ENCODE measurements at places on chromosomes 12 and 14.

GRCh38 chr14:34502001-34502400 is 37.5 kb downstream of the EAPP start:
- no peak for DNase-seq

- DNase-seq, result no peak
Measured at GRCh38 chr14:23513818-23514643, 37.5 kb downstream of the ZFHX2 start.

DNA sequence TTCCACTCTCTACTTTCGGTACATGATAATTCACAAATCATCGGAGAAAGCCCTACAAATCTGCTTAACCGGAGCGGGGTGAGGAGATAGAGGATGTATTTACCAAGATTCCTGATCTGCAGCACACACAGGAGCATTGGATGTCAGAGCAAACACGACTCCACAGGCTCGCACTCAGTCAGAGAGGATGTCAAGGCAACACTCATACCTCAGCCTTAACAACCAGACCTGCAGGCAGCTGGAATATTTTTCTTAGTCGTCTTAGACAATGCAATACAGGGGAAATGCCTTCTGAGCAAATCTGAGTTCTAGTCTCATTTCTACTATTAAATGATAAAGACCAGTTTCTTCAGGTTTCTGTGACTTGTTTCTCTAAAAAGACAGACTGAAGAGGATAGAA is 159.3 kb upstream of the CPNE8 start:
- no peak for DNase-seq

DNA sequence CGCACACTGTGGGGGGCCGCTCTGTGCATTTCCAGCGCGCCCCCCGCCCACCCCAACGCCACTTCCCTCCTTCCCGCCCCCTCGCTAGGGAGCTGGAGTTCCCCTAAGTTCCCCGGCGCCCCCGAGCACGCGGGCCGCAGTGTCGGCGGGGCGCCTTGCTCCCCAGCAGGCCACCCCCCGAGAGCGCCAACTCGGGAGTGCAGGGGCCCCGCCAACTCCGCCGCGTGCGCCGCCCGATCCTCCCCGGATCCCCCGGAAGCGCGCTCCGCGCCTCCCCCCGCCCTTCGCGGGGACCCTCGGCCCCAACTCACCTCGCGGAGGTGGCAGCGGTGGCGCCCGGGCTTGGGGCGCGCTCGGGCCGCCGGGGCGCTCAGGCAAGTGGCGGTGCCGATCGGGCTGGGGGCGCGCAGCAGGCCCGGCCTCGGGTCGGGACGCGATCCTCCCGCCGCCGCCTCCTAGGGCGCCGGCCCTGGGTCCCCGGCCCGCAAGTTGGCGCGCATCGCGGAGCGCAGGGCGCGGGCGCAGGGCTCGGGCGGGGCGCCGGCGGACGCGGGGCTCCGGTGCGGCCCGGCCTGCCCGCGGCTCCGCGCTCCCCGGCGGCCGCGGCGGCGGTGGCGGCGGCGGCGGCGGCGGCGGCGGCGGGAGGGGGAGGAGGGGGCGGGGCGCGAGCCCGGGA is at the start of gene NCOR2:
Gene NCOR2, minus strand, starts transcription at position 616 of the 676 bp plus-strand sequence. CDS start 72,361 bp downstream, outside the sequence.
- DNase-seq, result no peak

- no peak for DNase-seq
Measured at GRCh38 chr12:96397756-96398423, 2.3 kb downstream of the CDK17 start.

DNA sequence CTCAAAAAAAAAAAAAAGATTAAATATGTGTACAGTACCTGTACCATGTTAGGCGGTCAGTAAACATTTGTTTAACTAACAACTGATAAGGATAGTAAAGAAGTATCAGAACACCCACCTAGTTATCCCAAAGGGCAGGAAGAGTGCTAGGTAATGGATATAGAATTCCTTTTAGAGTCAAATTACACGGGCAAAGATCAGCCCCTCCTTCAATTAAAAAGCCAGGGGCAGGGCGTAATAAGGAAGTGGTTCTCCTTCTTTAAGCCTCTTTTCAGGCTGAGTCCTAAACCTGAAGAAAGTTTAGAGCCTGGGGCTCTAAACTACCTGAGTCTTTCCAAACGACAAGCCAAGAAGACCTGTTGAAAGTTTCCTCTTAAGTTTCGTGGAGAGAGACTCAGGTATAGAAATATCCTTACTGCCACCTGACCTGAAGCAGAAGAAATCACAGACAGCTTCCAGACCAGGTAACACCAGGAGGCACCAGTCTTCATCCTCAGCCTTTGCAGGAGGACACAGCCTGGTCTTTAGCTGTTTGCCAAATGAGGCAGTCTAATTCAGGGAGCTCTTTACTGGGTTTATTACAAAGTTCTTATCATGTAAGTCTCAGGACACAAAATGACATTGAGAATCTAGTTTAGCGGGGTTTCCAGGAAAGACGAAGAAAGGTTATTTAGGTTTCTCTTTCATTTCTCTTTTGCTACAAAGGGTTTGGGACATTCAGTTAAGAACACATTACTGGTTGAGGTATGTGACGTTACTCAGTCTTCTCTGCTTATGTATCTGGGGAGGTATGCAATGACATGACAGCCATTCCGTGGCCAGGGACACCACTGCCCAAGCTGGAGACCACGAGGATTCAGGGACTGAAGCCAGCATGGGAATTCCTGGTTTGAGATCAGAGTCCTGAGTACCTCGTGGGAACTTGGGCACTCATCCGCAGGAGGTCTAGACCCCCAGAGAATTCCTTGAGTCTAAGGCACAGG is at the start of gene BCL2L14:
Gene BCL2L14, plus strand, starts transcription at position 266 of the 983 bp plus-strand sequence. CDS start 8,367 bp downstream, outside the sequence.
- DNase-seq, result no peak

DNA sequence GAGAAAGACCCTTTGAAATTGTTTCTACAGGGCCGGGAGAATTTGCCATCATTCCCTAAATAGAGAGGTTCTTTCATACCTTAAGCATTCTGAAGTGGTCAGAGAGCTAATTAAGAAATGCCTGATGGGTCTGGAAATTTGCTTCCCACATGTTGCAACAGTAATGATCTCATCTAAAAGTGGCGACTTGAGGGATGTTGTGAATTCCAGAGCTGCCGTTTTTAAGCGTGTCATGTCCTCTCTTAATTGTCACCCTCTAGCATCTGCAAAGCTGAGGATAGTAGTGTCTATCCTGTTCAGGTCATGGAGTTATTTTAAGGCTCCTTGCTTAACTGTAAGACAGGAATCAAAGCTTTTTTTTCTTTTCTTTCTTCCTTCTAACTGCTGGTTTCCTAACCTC is 60.4 kb downstream of the FOS start:
- DNase-seq, result no peak

- DNase-seq, result no peak
Measured at GRCh38 chr14:67577909-67578749, 21.9 kb downstream of the PIGH start.

GRCh38 chr14:55241673-55242072 is 29.5 kb upstream of the FBXO34 start:
- no peak for DNase-seq

DNA sequence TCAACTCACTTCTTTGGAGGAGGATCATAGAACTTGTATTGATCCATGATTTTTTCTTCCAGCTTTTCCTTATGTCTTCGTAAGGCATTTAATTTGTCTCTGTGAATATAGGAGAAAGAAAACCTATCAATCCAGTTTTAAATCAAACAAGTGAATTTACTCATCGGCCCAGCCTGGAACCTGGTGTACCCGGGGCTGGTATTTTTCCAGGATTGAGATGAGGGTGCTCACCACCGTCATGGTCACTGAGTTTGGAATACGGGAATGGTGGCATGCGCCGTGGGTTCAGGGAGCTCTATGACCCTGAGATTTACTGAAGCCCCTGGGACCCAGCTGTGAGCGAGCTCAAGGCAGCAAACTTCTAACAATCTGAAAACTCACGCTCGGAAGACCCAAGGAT is 46.5 kb upstream of the GPR68 start:
- DNase-seq, result no peak

GRCh38 chr14:53520078-53520928 is 367.2 kb upstream of the DDHD1 start:
- DNase-seq, result no peak

- no peak for DNase-seq
Measured at GRCh38 chr12:69651922-69652321, 41.2 kb upstream of the LRRC10 start.

DNA sequence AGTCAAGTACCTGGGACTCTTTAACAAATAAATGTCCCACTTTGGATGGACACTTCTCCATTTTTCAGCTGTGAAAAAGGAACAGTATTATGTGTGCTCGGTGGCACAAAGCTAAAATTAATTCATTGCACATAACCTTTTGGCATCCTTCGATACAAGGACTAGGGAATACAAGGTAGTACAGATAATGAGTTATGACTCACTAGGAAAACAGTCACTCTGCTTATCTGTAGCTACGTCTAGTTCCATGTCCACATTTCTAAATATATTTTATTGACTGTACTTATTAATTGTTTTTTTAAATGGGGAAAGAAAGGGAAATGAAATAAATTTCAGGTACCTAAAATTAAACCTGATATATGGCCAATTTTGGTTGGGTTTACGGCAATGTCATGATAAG is 35.2 kb upstream of the RIC8B start:
- no peak for DNase-seq

DNA sequence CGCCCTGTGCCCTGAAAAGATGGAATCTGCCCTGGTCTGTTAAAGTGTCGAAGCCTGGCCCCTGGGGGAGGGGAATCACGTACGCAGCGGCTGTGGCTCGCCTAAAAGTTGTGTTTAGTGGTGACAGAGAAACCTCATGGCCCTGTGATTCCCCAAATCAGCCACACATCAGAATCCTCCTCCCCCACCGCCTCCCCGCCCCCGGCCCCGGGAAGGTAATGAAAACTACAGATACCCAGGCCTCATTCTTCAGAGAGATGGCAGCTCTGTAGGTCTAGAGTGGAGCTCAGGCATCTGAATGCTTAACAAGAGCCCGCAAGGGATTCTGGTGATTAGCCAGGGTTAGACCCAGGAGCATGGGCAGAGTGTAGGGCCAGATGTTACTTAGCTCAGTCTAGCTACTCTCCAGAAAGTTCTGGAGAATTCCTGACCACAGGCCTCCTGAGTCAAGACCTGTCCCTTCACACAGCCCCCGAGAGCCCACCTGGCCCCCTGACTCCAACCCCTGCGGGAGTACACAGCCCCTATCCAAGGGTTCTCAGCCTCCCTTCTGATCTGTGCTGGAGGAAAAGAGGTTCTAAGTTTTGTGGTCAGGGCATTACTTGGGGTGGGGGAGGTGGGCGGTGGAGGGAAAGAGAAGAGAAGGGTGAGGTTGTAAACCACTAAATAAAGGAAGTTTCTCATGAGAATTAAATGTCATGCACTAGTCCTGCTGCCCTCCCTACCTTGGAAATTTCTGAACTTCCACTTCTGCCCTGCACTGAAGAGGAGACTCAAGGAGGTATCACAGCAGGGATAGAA is 114.8 kb downstream of the PLXNC1 start:
- no peak for DNase-seq

GRCh38 chr14:99497341-99497740 is 16.1 kb downstream of the CCNK start:
- no peak for DNase-seq

GRCh38 chr12:89041078-89041477 is 311.2 kb downstream of the DUSP6 start:
- no peak for DNase-seq

GRCh38 chr14:89987161-89987475 is 31.4 kb downstream of the TDP1 start:
- no peak for DNase-seq

GRCh38 chr12:26043135-26044006 is 81.5 kb downstream of the BHLHE41 start:
- DNase-seq, result no peak

DNA sequence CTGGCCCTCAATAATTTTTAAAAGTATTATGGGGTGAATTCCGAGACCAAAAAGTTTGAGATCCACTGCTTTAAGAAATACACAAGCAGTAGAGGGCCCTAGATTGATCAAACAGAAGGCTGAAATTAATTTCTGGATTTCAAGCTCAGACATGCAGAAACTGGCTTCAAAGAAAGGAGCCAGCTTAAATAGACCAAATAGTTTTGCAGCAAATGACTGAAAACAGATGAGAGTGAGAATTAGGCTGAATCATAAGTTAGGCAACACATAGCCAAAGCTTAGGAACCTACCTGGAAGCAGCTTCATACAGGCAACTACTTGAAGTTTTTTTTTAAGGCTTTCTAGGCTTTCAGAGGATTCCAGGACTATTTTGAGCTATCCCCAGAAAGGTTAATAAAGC is 12.4 kb downstream of the ATF7 start:
- no peak for DNase-seq

GRCh38 chr12:56031987-56032386 is 9.7 kb upstream of the RPS26 start:
- DNase-seq, result no peak

- DNase-seq, result peak; percentile 34
Measured at GRCh38 chr12:38905480-38906351, at the start of gene CPNE8. TSS of gene CPNE8 (minus strand) at chr12:38905591. CDS start at chr12:38905534, 57 bp downstream.

GRCh38 chr14:28603606-28604005 is 163.0 kb upstream of the FOXG1 start:
- no peak for DNase-seq

DNA sequence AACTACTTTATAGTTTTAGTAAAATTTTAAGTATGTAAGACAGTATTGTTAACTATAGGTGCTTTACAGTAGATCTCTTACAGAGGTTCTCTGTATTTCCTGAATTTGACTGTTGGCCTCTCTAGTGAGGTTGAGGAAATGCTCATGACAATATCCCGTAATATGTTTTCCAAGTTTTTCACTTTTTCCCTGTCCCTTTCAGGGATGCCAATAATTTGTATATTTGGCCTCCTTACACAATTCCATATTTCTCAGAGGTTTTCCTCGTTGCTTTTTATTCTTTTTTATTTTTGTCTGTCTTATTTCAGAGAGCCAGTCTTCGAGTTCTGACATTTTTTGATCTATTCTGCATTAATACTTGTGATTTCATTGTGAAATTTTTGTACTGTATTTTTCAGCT is 233.7 kb upstream of the PDE3A start:
- DNase-seq, result no peak

- DNase-seq, result no peak
Measured at GRCh38 chr12:12275874-12276273, 9.0 kb upstream of the LRP6 start.
